ENCODE measurements at places on chromosomes 3 and 15. TPM values are rescaled to one million over a fixed set of nuclear protein-coding genes. Genes with fewer than 3 reads are reported as not detected.

Gene GOLGA6L10
- total RNA-seq = 0.32 TPM

Gene EIF2B5
- 75.9 TPM for total RNA-seq

- H3K27ac ChIP-seq = no peak overlapping the region
- H3K4me1 ChIP-seq = no peaks in the 10 kb centered on the region
- no peaks in the 10 kb centered on the region for H3K36me3 ChIP-seq
- peaks cover 21% of the 10 kb centered on the region for H3K27me3 ChIP-seq
- no peak for DNase-seq
Observed at GRCh38 chr15:34708422-34708821, 46.4 kb downstream of the GJD2 start.

Gene EBLN2
- 8.4 TPM for total RNA-seq

Gene CORO2B
- total RNA-seq = not detected

DNA sequence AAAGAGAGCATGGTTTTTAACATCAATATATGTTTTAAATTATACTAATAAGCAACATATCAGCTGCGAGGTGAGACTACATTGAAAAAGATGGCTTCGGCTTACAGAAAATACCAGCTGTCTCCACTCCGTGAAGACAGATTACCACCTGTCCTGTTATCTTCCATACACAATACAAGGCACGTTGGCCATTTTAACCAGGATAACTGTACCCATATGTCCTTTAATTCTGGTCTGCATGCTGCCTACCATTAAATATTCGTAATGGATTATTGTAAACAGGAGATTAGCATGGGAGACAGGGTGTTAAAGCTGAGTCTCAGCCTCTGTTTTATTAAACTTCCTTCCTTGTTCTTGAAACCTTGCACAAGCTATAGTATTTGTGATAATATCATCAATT lies 855.5 kb downstream of the ROBO1 start:
- no peaks in the 10 kb centered on the region for H3K27me3 ChIP-seq
- DNase-seq = no peak
- H3K27ac ChIP-seq = no peak overlapping the region
- H3K4me3 ChIP-seq = no peak overlapping the region
- H3K4me1 ChIP-seq = no peaks in the 10 kb centered on the region

DNA sequence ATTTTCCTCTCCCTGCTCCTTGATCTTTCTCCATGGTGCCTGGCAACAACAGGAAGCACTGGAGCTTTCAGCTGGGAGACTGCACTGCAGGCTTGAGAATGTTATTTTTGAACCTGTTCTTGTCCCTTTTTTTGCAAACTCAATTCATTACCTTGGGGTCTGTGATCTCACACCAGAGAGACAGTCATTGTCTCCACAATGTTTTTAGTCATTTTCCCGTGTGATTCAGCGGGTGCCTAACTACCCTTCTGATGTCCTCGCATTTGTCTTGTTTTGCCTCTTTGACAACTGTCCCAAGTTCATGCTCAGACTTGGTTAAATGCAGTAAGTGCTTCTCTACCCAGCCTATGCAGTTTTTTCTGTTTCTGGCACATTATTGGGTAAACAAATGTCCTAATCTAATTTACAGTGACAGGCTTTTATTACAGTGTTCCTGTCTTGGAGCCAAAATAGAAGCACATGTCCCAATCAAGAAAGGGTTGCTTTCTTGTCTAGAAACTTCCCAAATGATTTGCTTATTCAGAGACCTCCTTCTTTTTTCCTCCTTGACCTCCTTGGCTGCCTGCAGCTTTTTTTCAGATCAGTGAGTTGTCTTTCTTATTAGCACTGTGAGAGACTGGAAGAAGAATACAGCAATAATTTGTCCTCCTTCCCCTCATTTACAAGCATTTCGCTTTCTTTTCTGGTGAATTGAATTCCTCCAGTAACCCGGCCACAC lies 162.4 kb downstream of the NSUN3 start:
- no peak overlapping the region for H3K4me3 ChIP-seq
- H3K27me3 ChIP-seq = no peaks in the 10 kb centered on the region
- H3K27ac ChIP-seq = no peak overlapping the region
- no peaks in the 10 kb centered on the region for H3K4me1 ChIP-seq

DNA sequence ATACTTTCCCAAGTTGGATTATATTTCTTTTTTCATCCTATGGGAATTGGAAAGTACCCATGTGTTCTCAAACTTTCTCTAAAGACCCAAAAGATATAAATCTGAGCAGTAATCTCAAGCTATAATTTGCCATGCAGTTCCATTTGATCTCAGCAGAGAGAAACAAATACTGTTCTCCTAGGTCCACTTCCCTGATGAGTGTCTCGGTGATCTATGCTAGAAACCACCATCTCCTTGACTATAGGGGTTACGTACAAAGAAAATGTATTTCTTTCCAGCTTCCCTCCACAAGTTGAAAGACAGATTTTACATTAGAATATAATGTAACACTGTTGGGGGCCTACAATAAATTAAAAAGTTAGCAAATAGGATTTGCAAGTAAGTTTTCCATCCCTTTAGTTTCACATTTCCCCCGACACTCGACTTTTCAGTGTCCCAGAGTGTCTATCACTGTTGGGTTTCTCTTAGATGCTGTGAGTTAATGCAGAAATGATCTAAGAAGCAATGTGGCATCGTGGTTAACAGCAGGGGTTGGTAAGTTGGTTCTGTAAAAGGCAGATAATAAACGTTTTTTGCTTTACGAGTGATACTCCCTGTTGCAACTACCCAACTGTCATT lies 465.1 kb upstream of the CFAP20DC start:
- DNase-seq = no peak
- H3K27me3 ChIP-seq = peaks cover 8% of the 10 kb centered on the region
- no peak overlapping the region for H3K27ac ChIP-seq
- H3K4me1 ChIP-seq = no peaks in the 10 kb centered on the region
- no peak overlapping the region for H3K4me3 ChIP-seq
- no peaks in the 10 kb centered on the region for H3K36me3 ChIP-seq

Gene LXN
- total RNA-seq = 17.7 TPM

GRCh38 chr15:52445553-52445952 lies 83.1 kb downstream of the MYO5A start:
- no peak overlapping the region for H3K27ac ChIP-seq
- no peak for DNase-seq
- H3K36me3 ChIP-seq = peaks cover 2% of the 10 kb centered on the region
- no peaks in the 10 kb centered on the region for H3K27me3 ChIP-seq

Gene GOLGA6D
- not detected for total RNA-seq

DNA sequence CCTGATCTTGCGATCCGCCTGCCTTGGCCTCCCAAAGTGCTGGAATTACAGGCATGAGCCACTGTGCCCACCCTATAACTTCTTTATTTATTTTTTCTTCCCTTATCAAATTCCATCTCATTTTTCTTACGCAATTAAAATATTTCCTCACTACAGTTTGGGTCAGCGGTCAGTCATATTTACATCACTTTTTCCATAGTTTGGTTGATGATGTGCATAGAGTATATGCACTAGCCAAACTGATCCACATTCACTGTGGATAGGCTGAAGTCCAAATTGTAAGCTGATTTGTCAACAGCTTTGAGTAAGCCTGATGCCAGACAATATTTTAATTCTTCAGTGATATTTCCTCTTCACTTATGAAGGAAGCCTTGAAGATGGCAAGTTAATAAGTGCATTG lies 256.3 kb downstream of the TIGIT start:
- DNase-seq = no peak
- H3K27ac ChIP-seq = no peak overlapping the region
- no peaks in the 10 kb centered on the region for H3K4me1 ChIP-seq
- no peak overlapping the region for H3K4me3 ChIP-seq
- no peaks in the 10 kb centered on the region for H3K36me3 ChIP-seq

GRCh38 chr15:55168350-55168974 lies 28.3 kb downstream of the RSL24D1 start:
- no peaks in the 10 kb centered on the region for H3K27me3 ChIP-seq
- DNase-seq = peak; percentile 7
- no peaks in the 10 kb centered on the region for H3K4me1 ChIP-seq
- H3K4me3 ChIP-seq = no peak overlapping the region
- H3K27ac ChIP-seq = no peak overlapping the region
- H3K36me3 ChIP-seq = no peaks in the 10 kb centered on the region

Gene SOX14
- not detected for total RNA-seq

DNA sequence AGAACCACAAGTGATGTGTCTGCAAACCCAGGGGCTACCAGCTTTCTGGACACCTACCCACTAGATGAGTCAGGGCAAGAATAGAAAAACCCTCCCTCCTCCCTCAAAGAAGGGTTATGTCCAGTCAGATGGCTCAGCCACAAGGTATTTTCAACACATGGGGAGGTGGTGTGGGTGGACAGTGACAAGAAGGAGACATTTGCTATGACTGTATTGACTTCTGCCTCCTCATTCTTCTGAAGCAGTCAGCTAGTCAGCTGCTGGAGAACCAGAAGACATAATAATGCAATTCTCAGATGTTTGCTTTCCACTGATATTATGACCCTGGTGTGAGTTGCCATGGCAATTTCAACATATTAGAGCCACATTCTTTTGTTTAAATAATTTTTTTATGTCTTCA lies 66.7 kb upstream of the GOLGA8B start:
- no peak for DNase-seq
- no peaks in the 10 kb centered on the region for H3K4me1 ChIP-seq
- H3K4me3 ChIP-seq = no peak overlapping the region
- H3K27ac ChIP-seq = no peak overlapping the region
- H3K27me3 ChIP-seq = peaks cover 4% of the 10 kb centered on the region
- no peaks in the 10 kb centered on the region for H3K36me3 ChIP-seq

Gene UQCC5
- total RNA-seq = 14.1 TPM

DNA sequence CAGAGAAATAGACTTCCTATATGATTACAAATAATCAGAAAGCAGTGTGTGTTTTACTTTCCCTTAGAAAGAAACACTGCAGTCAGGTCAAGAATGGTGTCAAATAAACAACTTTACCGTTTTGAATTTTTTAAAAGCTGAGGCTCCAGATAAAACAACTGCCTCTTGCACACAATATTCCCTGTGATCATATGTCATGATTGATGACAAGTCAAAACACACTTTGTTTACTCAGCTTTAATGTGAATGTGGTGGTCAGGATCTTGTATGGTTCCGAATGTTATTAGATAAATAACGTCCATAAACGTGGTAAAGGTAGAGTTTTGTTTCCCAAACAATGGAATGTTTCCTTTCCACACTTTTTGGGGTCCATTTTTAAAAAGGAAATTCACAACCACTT lies 428.4 kb upstream of the MDFIC2 start:
- no peaks in the 10 kb centered on the region for H3K36me3 ChIP-seq
- H3K4me1 ChIP-seq = peaks cover 8% of the 10 kb centered on the region
- DNase-seq = no peak
- no peak overlapping the region for H3K27ac ChIP-seq

GRCh38 chr15:81492331-81492968 lies 118.4 kb upstream of the TMC3 start:
- no peak overlapping the region for H3K27ac ChIP-seq
- H3K36me3 ChIP-seq = no peaks in the 10 kb centered on the region
- H3K27me3 ChIP-seq = peaks cover 5% of the 10 kb centered on the region
- no peaks in the 10 kb centered on the region for H3K4me1 ChIP-seq

Gene SLCO2A1
- not detected for total RNA-seq

DNA sequence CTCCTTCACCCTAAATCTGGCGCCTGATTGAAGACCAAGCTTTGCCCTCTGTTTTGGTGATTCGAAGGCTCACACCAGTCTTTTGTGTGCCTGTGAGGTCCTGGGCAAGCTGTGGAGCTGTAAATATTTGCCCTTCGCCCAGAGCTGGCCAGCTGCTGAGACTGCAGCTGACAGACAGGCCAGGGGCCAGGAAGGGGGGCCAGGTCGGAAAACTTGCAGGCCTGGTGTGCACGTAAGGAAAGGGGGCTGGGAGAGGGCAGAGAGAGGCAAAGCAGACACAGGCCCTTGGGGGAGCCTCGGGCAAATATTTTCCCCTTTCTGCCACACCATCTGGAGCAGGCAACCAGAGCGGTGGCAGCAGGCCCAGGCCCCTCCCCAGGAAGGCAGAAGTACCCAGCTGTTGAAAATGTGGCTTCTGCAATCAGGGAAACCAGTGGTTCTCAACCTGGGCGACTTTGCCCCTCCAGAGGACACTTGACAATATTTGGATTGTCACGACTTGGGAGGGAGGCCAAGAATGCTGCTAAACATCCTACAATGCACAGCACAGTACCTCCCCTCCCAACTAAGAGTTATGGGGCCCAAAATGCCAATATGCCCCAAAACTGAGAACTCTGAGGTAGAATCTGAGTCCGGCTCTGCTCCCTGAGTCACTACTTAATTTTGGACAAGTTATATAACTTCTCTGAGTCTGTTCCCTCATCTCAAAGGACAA lies 2.5 kb downstream of the PDZRN3 start:
- H3K36me3 ChIP-seq = no peaks in the 10 kb centered on the region
- no peak overlapping the region for H3K4me3 ChIP-seq
- no peak overlapping the region for H3K27ac ChIP-seq
- DNase-seq = no peak
- H3K4me1 ChIP-seq = no peaks in the 10 kb centered on the region
